Activated CD8-positive, alpha-beta memory T cell treated with anti-CD3 and anti-CD28 coated beads, Interleukin-2, amount 10 ng/mL, durations not matched to agents 7 days and 5 days (primary cell): ENCODE measurements at places on chromosomes 5 and 9. TPM values are rescaled to one million over a fixed set of nuclear protein-coding genes. Genes with fewer than 3 reads are reported as not detected.

GRCh38 chr9:126301985-126302603 lies 24.5 kb upstream of the MVB12B start:
- DNase-seq: peak; percentile 81
- H3K4me1 ChIP-seq: peaks cover 18% of the 10 kb centered on the region
- H3K36me3 ChIP-seq: no peaks in the 10 kb centered on the region
- peaks cover 4% of the 10 kb centered on the region for H3K27me3 ChIP-seq
- H3K4me3 ChIP-seq: no peak overlapping the region

DNA sequence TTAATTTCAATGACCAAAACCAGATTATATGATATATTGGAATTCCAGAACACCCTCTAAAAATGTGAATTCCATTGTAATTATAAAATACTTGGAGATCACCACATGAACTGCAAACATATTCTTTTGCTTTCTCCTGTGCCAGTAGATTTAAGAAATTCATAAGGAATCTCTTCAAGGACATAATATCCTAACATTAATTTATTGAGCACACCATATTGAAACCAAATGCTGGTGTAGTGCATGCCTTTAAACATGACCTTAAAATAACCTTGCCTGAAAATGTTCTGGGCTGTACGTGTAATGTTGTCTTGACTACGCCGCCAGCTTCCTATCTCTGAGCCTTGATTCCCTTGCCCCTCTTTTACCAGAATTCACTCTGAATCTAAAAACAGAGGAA lies 205.0 kb upstream of the ACTBL2 start:
- no peaks in the 10 kb centered on the region for H3K4me1 ChIP-seq
- no peaks in the 10 kb centered on the region for H3K36me3 ChIP-seq
- H3K27me3 ChIP-seq: no peaks in the 10 kb centered on the region

- H3K4me1 ChIP-seq: peaks cover 72% of the 10 kb centered on the region
- H3K27ac ChIP-seq: peak overlapping the region; percentile 99
- DNase-seq: peak; percentile 88
- H3K27me3 ChIP-seq: no peaks in the 10 kb centered on the region
- H3K4me3 ChIP-seq: peak overlapping the region; percentile 18
- H3K36me3 ChIP-seq: peaks cover 80% of the 10 kb centered on the region
Observed at GRCh38 chr5:62284946-62285891, 20.8 kb upstream of the KIF2A start.

DNA sequence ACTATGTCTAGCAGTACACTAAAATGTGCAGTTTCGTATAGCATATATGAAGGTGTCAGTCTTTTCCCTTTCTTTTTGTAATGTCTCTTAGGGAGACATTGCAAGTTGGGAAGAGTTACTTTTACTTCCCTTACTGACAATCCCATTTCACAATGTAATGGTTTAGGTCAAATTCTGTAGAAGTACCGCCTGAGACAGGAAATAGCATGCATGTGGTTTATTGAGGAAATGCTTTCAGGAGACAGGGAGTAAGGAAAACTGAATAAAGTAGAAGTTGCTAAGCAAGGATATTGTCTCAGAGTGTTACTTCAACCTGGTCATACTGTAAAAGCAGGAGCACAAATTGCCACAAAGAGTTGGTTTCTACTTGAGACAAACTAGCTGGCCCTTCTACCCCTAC lies 32.1 kb upstream of the MSANTD3 start:
- no peaks in the 10 kb centered on the region for H3K27me3 ChIP-seq
- no peak overlapping the region for H3K27ac ChIP-seq
- no peak for DNase-seq
- no peak overlapping the region for H3K4me3 ChIP-seq
- H3K4me1 ChIP-seq: peaks cover 2% of the 10 kb centered on the region

TAF11L10 gene
- total RNA-seq: not detected

GRCh38 chr5:157370967-157371366 lies 89.0 kb upstream of the NIPAL4 start:
- peaks cover 7% of the 10 kb centered on the region for H3K4me1 ChIP-seq
- H3K27me3 ChIP-seq: no peaks in the 10 kb centered on the region
- DNase-seq: no peak
- H3K27ac ChIP-seq: no peak overlapping the region
- no peak overlapping the region for H3K4me3 ChIP-seq

PDE6A gene
- total RNA-seq: not detected

DNA sequence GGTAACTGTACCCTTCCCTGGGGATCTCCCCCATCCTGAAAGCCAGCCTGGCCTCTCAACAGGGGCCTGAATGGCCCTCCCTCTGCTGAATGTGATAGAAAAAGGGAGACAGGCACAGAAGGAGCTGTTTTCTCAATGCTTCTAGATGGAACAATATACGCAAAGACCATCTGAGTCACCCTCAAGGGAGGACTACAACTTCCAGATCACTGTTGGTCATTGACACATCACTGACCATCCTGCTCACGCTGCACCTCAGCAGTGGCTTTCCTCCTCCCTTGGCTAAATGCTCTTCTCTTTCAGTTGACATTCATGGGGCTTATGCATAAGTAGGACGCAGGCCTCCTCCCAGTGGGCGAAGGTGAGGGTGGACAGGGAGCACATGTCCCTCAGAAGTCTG lies 112.2 kb upstream of the SHB start:
- no peaks in the 10 kb centered on the region for H3K36me3 ChIP-seq
- no peak overlapping the region for H3K27ac ChIP-seq
- no peak for DNase-seq

- H3K27ac ChIP-seq: peak overlapping the region; percentile 39
- no peaks in the 10 kb centered on the region for H3K27me3 ChIP-seq
- peaks cover 37% of the 10 kb centered on the region for H3K36me3 ChIP-seq
- peaks cover 61% of the 10 kb centered on the region for H3K4me1 ChIP-seq
- peak; percentile 33 for DNase-seq
- H3K4me3 ChIP-seq: no peak overlapping the region
Observed at GRCh38 chr5:140549237-140550144, 2.0 kb downstream of the EIF4EBP3 start.

CEL gene
- 1.7 TPM for total RNA-seq

DNA sequence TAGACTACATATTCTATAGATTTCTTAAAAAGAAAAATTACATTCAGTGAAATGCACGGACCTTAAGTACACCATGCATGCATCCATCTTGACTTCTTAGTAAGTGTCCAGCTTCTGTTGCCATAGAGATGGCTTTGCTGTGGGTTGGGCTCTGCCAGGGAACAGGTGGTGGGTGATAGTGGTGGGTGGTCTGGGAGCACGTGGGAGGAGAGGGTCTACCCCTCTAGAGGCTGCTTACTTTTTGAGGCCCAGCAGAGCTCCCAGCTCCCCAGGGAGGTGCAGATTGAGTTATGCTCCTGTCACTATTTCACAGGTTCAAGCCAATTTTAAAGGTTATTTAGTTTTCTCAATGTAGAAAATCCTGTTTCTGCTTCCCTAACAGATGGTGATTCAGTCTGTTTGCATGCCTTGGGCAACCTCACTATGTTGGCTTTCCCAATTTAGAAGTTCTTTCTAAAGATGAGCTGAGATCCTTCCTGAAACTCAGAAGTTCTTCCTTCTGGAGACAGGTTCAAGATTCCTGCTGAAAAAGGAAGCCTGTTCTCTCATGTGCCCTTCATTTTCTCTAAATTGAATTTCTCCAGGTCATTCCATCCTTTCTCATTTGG lies 107.4 kb upstream of the LHFPL2 start:
- H3K4me3 ChIP-seq: no peak overlapping the region
- H3K27me3 ChIP-seq: peaks cover 3% of the 10 kb centered on the region
- H3K27ac ChIP-seq: no peak overlapping the region

GRCh38 chr9:114366334-114367128 lies 21.3 kb downstream of the AKNA start:
- H3K27me3 ChIP-seq: no peaks in the 10 kb centered on the region
- peak overlapping the region; percentile 50 for H3K4me3 ChIP-seq
- H3K36me3 ChIP-seq: peaks cover 91% of the 10 kb centered on the region
- peaks cover 91% of the 10 kb centered on the region for H3K4me1 ChIP-seq
- peak; percentile 72 for DNase-seq

DNA sequence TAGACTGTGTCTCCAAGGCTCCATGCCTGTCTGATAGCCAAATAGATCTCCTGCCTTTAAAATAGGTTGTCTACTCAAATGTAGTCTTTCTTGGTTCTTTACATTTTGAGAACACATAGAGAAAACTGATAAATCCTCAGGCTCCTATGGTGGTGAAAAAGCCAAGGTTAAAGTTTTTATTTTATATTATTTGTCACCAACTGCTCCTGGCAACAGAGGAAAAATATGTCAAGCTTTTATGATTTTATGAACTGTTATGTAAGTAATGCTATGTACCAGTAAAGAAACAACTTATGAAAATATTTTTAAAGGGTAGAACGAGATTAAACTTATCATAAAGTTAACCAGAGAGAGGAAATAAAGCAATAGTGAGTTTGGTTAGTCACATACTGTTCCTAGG lies 222.8 kb downstream of the NR2F1-AS1 start:
- no peak overlapping the region for H3K4me3 ChIP-seq
- DNase-seq: no peak
- no peaks in the 10 kb centered on the region for H3K36me3 ChIP-seq
- no peaks in the 10 kb centered on the region for H3K27me3 ChIP-seq

GRCh38 chr5:160869989-160870521 lies 18.0 kb upstream of the ATP10B start:
- H3K36me3 ChIP-seq: no peaks in the 10 kb centered on the region
- DNase-seq: no peak
- H3K4me1 ChIP-seq: no peaks in the 10 kb centered on the region
- no peak overlapping the region for H3K27ac ChIP-seq

GRCh38 chr5:89064736-89065135 lies 181.8 kb upstream of the MEF2C start:
- H3K27ac ChIP-seq: no peak overlapping the region
- no peaks in the 10 kb centered on the region for H3K36me3 ChIP-seq
- peaks cover 11% of the 10 kb centered on the region for H3K4me1 ChIP-seq
- H3K27me3 ChIP-seq: no peaks in the 10 kb centered on the region

- no peaks in the 10 kb centered on the region for H3K4me1 ChIP-seq
- H3K27ac ChIP-seq: no peak overlapping the region
- H3K4me3 ChIP-seq: no peak overlapping the region
Observed at GRCh38 chr5:77867194-77867691, 91.1 kb upstream of the TBCA start.

SLC25A48 gene
- not detected for total RNA-seq

IL3 gene
- total RNA-seq: 0.47 TPM

MUSK gene
- not detected for total RNA-seq

DNA sequence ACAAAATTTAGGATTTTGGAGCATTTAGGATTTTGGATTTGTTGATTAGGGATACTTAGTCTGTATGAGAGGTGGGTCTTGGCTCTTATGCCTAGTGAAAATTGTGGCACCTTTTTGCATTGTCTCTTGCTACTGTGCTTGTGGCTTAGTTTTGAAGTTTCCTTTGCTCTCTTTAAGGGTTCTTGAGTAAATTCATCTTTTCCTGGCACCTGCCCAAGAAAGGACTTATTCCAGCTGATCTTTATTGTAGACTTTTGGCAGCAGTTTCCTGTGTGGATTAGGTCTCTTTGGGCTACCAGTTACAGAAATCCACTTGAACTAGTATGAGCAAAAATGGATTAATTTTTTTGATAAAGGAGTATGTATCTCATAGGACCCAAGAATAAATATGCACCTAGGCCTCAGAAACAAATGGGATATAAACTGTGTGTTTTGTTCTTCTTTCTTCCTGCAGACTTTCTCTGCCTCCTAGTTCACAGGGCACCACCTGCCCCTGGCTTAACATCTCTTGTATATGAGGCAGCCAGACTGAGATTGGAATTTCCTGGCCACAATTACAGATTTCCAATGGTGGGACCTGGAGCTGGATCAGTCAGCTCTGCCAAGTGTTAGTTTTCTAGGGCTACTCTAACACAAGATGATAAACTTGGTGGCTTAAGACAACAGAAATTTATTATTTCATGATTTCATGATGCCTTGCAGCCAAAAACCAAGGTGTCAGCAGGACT lies 44.6 kb downstream of the FOCAD start:
- H3K4me3 ChIP-seq: no peak overlapping the region
- no peaks in the 10 kb centered on the region for H3K27me3 ChIP-seq
- no peak for DNase-seq
- H3K4me1 ChIP-seq: peaks cover 19% of the 10 kb centered on the region
- H3K27ac ChIP-seq: no peak overlapping the region

DNA sequence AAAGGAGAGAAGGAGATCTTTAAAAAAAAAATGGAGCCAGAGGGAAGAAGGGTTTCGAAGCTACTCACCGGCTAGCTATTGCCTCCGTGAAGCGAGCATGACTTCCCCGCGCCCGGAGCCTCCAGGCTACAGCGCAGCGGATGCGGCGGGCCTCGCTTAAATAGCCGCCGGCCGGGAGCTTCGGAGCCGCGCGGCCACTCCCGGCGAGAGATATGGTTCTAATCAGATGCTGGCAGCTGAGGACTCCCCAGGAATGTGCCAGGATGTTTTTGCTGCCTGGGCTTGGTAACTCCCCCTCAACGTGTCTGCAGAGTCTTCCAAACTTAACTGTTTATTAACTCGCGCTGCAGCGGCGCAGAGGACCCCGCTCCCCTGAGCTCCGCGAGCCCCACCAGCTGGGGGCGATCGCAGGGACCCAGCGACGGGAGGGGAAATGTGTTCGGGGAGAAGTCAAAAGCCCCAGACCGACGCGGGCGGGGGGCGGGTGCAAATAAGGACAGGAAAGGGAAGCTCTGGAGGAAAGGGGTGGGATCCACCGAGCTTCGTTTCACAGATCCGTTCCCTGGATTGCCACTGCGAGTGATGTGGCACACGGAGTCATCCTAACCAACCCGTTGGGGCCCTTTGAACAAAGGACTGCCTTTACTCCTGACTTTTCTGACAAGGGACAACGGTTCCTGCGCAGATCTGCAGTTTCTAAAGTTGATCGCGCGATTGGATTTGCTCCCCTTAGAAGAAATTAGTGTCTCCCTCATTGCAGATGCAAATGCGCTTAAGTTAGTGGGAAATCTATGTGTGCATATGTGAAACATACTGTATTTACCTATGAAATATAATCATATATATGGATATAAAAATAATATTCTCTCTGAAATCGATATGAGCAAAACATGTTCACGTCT lies at the start of gene DAB2:
TSS of gene DAB2 (minus strand) at position 245 of the 902 bp plus-strand sequence. CDS start 30,660 bp downstream, outside the sequence.
- peak within 1 kb of the TSS; percentile 66 for H3K4me3 ChIP-seq
- no peak within 1 kb of the TSS for H3K27ac ChIP-seq
- peaks cover 63% of the 10 kb centered on the region for H3K27me3 ChIP-seq
- peak; percentile 62 for DNase-seq
- H3K4me1 ChIP-seq: peaks cover 10% of the 10 kb centered on the region

GRCh38 chr5:6358434-6358820 lies 19.9 kb downstream of the MED10 start:
- DNase-seq: no peak
- peaks cover 7% of the 10 kb centered on the region for H3K36me3 ChIP-seq
- no peaks in the 10 kb centered on the region for H3K27me3 ChIP-seq
- no peak overlapping the region for H3K27ac ChIP-seq

DNA sequence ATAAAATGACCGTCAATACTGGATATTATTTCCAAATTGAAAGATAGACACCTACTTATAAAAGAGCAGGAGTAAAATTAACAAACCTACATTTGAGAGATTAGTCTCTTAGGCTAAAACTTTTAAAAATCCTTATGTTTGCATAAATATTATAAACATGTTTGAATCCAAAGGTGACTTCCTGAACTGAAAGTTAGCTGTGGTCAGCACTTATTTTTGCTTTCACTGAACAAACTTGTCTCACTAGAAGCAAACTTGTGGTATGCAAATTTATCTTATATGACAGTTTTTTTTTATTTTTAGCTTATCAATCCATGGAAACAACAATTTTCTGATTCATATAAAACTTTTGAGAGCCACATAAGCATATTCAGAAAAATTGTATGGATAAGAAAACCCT lies 502.6 kb upstream of the COX7C start:
- no peaks in the 10 kb centered on the region for H3K4me1 ChIP-seq
- no peaks in the 10 kb centered on the region for H3K27me3 ChIP-seq
- H3K36me3 ChIP-seq: no peaks in the 10 kb centered on the region
- no peak overlapping the region for H3K4me3 ChIP-seq
